ENCODE measurements at places on chromosomes 16 and 17. TPM values are rescaled to one million over a fixed set of nuclear protein-coding genes. Genes with fewer than 3 reads are reported as not detected.

KRT36 gene
- not detected for total RNA-seq

NTN1 gene
- 0.29 TPM for total RNA-seq

LITAFD gene
- not detected for total RNA-seq

MSI2 gene
- 71.9 TPM for total RNA-seq

SLC16A13 gene
- 10.7 TPM for total RNA-seq

ITGAX gene
- 30.3 TPM for total RNA-seq

SLC2A4 gene
- 0.15 TPM for total RNA-seq

CA4 gene
- total RNA-seq, result not detected

CENPX gene
- 85.8 TPM for total RNA-seq

PLXDC1 gene
- total RNA-seq, result 2.2 TPM

ARRB2 gene
- total RNA-seq, result 210 TPM

LGALS9B gene
- total RNA-seq, result not detected

SHCBP1 gene
- total RNA-seq, result 49.0 TPM

TRPV2 gene
- total RNA-seq, result 50.6 TPM

AOC3 gene
- 1.6 TPM for total RNA-seq

QRICH2 gene
- 1.0 TPM for total RNA-seq

CRHR1 gene
- total RNA-seq, result not detected

USP31 gene
- 5.4 TPM for total RNA-seq

TPPP3 gene
- total RNA-seq, result not detected

RBFOX1 gene
- total RNA-seq, result not detected

SP2 gene
- total RNA-seq, result 17.2 TPM

FADS6 gene
- total RNA-seq, result not detected

CDH3 gene
- total RNA-seq, result 5.3 TPM

ZPBP2 gene
- 0.61 TPM for total RNA-seq

KIF2B gene
- not detected for total RNA-seq

ASGR2 gene
- total RNA-seq, result not detected

LGALS9 gene
- total RNA-seq, result 45.4 TPM

RNU2-1 gene
- 5,687 TPM for total RNA-seq

HYDIN gene
- total RNA-seq, result not detected

FOXF1 gene
- not detected for total RNA-seq

NTN3 gene
- not detected for total RNA-seq

TSC2 gene
- 63.9 TPM for total RNA-seq

NKIRAS2 gene
- total RNA-seq, result 15.6 TPM

DYNLL2 gene
- 26.8 TPM for total RNA-seq

TNP2 gene
- not detected for total RNA-seq

SAMD14 gene
- total RNA-seq, result 3.4 TPM

SLC16A11 gene
- 1.5 TPM for total RNA-seq

CTRB2 gene
- not detected for total RNA-seq

TSPAN10 gene
- total RNA-seq, result 0.45 TPM

BRIP1 gene
- total RNA-seq, result 15.8 TPM

SUMO2 gene
- 612 TPM for total RNA-seq

CRYM gene
- not detected for total RNA-seq
